NCI-H1417 treated with DMSO at 0.1 percent for 48 hours (cell line): ENCODE measurements at places on chromosomes 12 and 14.

DNA sequence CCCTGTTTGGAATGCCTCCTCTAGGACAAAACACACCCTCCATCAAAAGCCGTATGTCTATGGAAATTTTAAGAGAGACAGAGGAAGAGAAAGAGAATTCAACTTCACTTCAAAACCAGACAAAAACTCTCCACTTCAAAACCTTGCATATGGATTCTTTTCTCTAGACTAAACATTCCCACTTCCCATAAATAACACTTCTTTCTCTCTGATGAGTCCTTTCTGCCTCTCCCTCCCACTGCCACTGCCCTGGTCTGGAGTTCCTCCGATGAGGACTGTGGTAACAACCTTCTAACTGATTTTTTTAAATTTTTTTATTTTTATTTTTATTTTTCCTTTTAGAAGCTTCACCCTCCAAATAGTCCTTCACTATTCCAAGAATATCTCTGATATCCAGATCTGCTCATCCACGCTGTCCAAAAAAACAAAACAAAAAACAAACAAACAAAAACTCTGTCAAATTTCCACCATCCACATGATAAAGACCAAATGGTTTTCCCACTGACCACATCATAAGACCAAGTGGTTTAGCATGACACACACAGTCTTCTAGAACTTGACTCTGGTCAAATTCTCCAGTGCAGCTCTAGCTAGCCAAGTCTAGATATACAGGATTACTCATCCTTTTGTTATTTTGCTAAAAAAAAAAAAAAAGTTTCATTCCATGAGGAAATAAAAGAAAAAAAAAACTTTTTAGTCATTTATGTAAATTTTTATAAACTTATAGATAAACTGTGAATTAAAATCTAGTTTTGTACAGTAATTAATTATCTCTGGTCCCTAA is 256.0 kb downstream of the PPFIA2 start:
- DNase-seq: no peak

- no peak for DNase-seq
Observed at GRCh38 chr12:2627835-2628191, 167.0 kb upstream of the FKBP4 start.

DNA sequence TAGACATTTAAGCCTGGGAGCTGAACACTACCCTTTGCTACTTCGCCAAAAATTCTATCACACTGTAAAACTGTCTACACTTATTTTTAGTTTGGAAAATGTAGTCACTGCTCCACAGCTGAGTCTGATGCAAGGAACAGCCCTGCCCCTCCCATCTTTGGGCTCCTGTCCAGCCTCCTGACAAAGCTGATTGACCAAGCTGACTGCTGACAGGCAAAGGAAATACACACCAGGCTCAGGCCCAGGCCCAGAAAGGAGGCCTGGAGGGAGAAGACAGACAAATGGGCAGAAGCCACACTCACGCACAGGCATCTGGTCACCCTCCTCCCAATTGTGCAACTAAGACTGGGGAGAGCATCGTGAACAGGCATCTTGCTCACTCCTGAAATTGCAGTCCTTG is 55.3 kb downstream of the ISCA2 start:
- no peak for DNase-seq

- no peak for DNase-seq
Observed at GRCh38 chr12:52428121-52428520, 6.0 kb downstream of the KRT75 start.

DNA sequence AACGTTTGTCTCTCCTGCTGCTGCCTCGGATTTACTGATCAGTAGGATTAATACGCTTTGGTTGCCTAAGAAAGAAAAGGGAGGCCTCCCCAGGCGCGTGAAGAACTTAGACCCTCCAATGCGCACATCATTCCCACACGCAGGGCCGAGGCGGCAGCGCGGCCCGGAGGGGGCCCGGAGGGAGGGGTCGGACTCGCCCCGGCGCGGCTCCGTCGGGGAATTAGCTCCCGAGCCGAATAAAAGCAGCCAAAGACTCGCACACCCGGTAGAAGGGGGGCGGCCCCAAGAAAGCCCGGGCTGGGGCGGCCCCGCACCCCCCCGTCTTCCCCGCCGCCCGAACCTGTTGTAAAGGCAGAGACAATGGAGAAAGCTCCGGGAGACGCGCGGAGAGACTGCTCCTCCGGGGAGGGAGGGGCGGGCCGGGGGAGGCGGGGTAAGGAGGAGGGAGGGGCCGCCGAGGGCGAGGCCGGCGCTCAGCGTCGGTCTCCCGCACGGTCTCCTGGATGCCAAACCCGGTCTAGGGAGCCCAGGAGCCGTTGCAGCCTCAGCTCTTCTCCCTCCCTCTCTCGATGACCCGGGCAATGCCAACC is at the start of gene NELL2:
TSS of gene NELL2 (minus strand) at position 362 of the 590 bp plus-strand sequence. CDS start 446 bp downstream, outside the sequence.
- peak; percentile 44 for DNase-seq

DNA sequence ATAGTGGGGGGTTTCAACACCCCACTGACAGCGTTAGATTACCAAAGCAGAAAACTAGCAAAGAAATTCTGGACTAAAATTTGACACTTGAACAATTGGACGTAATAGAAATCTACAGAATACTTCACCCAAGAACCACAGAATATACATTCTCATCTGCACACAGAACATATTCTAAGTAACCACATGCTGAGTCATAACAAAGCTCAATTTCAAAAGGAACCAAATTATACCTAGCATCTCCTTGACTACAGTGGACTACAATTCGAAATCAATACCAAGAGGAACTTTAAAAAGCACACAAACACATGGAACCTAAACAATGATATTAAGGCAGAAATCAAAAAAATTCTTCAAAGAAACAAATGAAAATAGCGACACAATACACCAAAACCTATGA is 871.6 kb upstream of the MDGA2 start:
- no peak for DNase-seq

DNA sequence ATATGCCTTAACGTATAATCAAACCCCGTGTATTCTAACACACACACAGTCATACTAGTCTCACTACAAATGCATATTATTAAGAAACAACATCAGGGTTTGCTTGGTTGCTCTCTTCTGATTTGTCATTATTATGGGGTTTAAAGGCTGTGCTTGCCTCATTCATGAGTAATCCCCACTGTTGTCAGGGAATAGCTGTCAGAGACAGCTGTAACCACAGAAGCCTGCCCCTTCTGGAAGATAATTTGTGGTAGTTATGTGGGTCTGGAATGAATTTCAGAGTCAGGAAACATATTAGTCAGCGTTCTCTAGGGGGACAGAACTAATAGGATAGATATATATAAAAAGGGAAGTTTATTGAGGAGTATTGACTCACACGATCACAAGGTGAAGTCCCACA is 456.9 kb upstream of the TMEM132C start:
- DNase-seq: no peak

GRCh38 chr14:44165286-44165685 is 341.8 kb downstream of the FSCB start:
- no peak for DNase-seq

- no peak for DNase-seq
Observed at GRCh38 chr14:37060496-37061260, 111.7 kb downstream of the SLC25A21 start.

- no peak for DNase-seq
Observed at GRCh38 chr14:76499399-76499798, 123.5 kb downstream of the ESRRB start.

DNA sequence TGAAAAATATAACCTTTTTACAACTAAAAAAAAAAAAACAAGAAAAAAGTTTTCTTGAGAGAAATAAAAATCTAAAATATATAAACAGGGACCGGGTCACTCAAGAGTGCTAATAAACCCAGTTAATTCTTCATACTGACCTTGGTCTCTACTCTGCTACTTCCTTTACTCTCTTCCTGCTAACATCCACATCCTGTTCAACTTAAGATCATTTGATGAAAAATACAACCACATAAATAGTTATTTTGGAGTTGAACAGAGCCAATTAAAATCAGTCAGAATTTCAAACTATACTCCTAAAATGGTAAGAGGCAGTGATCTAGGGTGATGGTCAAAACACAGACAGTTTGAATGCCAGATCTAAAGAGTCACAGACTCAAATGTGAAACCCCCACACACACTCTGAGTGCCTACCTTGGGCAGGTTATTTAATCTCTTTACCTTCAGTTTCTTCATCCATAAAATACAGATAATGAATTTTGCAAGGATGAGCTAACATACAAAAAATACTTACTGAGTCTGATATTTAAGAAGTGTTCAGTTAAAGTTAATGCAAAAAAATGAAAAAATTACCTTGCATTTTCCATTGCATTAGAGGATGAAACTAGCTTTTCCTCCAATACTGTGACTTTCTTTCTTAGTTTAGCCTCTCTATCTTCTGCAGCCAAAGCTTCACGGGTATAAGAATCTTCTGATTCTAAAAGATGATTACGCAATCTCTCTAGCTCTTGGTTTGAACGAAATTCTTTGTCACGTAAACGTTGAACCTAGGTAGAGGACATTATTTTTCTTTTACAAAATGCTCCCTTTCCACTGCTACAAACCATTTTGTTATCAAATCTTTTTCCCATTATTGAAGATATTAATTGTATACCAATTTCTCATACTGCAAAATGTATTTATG is 40.9 kb downstream of the TRIP11 start:
- DNase-seq: no peak

GRCh38 chr12:14611640-14612203 is 44.0 kb upstream of the PLBD1 start:
- DNase-seq: no peak

DNA sequence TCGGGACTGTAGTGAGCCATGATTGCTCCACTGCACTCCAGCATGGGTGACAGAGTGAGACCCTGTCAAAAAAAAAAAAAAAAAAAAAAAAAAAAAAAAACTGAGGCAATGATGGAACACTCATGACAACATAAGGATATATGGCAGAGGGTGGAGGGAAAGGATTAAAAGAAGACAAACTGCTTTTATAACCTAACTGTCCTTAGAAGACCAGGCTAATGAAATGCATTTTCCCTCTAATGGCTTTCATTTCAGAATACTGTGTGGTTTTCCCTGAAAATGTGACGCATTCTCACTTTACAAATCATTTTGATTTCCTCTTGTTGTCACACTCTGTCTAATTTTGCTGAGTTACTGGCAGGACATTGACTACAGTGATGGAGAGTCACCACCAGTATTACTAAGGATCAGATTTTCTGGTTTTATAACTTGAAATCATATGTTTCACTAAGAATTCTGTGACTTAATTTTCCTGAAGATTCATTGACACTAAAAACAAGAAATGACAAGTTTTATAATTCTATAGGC is 137.6 kb upstream of the SSTR1 start:
- DNase-seq: no peak

GRCh38 chr12:1539135-1539534 is 55.2 kb downstream of the FBXL14 start:
- DNase-seq: no peak

GRCh38 chr14:85529803-85530574 is at the start of gene FLRT2:
Gene FLRT2, plus strand, starts transcription at chr14:85530144. Its CDS starts 91,371 bp downstream, at chr14:85621515.
- DNase-seq: no peak

- no peak for DNase-seq
Observed at GRCh38 chr12:132729541-132730320, 19.1 kb downstream of the PGAM5 start.

- no peak for DNase-seq
Observed at GRCh38 chr12:25794571-25794970, 163.9 kb upstream of the RASSF8 start.
